Fibroblast of skin of back (primary cell): ENCODE measurements at places on chromosomes 13 and 19.

- DNase-seq = no peak
Observed at GRCh38 chr13:19955873-19956559, 2.5 kb upstream of the ZMYM2 start.

- DNase-seq = no peak
Observed at GRCh38 chr13:71609271-71609670, 257.7 kb downstream of the DACH1 start.

- DNase-seq = no peak
Observed at GRCh38 chr19:51185069-51185867, 39.6 kb upstream of the CD33 start.

DNA sequence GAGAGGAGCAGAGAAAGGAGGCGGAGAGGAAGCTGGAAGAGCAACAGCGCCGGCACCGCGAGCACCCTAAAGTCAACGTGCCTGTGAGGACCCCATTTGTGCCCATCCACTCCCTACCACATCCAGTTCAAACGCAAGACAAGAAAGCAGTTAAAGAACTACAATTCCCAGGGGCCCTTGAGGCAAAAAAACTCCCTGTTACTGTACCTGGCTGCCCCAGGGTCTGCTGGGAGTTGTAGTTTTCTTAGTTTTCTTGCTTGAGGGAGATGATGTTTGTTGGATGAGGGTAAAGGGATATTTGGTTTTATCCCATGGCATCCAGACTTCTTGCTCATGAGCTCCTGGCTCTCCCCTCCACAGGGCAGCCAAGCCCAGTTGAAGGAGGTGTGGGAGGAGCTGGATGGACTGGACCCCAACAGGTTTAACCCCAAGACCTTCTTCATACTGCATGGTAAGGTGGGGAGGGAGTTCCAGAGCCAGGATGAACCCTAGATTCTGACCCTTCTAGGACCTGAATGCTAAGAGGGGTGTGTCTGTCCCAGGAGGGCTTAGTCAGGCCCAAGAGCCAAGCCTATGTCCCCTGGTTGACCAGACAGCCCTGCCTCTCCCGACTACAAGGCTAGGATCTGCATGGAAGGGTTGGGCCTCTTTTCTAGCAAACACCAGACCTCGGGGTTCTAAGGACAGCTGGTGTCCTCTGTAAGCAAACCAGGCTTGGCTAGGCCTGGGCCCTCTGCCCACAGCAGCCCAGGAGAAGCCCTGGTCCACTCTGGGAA, 13.2 kb downstream of the NUCB1 start:
- DNase-seq = peak; percentile 16

DNA sequence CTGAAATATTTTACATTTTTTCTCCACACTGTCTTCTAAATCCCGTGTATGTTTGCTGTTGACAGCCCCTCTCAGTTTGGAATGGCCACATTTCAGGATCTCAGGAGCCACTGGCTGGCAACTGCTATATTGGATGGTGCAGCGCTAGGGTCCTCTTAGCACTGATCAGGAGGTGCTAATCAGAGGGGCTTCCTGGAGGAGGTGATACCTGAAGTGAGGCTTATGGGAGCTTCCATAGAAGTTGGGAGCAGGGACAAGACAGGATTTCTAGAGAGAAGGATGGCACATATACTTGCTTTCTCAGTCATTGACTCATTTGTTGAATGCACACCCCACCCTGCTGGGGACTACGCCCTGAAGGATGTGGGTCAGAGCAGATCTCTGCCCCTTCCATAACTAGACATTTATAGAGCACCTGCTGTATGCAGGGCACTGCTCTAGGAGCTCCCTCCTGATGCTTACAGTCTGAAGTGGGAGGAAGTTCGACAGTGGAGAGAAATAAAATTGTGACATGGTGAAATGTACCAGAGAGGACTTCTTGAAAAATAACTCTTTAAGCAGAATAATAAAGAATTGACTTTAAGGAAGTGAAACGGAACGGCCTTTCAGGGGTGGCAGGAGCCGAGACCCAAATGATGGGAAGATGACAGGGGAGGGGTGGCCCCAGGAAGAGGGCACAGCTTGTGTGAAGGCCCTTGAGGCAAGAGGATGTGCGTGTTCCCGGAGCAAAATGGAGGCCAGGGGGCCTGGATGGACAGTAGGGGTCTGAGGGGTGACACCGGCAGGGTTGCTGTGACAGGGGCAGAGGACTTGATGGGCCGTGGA, 13.1 kb downstream of the AP2A1 start:
- DNase-seq = no peak

- peak; percentile 22 for DNase-seq
Observed at GRCh38 chr19:46546194-46546896, 50.7 kb upstream of the PNMA8B start.

DNA sequence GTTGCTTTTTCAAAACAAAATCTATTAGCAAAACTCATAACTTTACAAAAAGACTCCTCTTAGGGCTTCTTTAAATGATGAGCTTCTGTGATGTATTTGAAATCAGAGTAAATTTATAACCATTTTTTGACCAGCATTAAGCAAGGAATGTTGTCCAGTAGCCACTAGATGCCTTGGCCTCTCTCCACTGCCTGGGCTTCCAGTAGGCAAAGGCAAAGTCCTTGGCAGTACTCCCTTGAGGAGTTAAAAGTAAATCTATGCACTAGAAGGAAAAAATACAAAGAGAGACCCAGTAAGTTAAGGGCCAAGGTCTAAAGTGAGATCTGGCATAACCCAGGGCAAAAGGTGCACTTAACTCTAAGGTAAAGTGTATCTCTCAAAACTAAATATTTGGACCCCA, 9.5 kb downstream of the SERPINE3 start:
- DNase-seq = no peak

- peak; percentile 29 for DNase-seq
Observed at GRCh38 chr19:6947745-6948144, 60.4 kb downstream of the ADGRE1 start.

- DNase-seq = no peak
Observed at GRCh38 chr13:45332831-45333219, 8.2 kb downstream of the TPT1 start.

- DNase-seq = no peak
Observed at GRCh38 chr19:57305056-57305455, 15.2 kb upstream of the ZNF543 start.
